Vein endothelial cell (primary cell): ENCODE measurements at places on chromosomes 4 and X. TPM values are rescaled to one million over a fixed set of nuclear protein-coding genes. Genes with fewer than 3 reads are reported as not detected.

Gene HOPX
- 10.5 and 20.6 TPM in 2 replicates for total RNA-seq

Gene TRO
- total RNA-seq = 2.9 and 4.5 TPM in 2 replicates

Gene PRDM8
- total RNA-seq = 0.65 and 0.76 TPM in 2 replicates

Gene CFI
- total RNA-seq = 47.0 and 48.1 TPM in 2 replicates

Gene RNF128
- total RNA-seq = 0.38 TPM in 1 of 2 replicates, not detected in the other

Gene DCHS2
- 0.19 TPM in 1 of 2 replicates, not detected in the other for total RNA-seq

Gene NIPAL1
- total RNA-seq = 0.65 and 1.1 TPM in 2 replicates

Gene GLRA3
- total RNA-seq = not detected in 2 replicates

Gene NAT8L
- under 0.01 TPM in 2 replicates for total RNA-seq

Gene ZMAT1
- 2.4 and 2.9 TPM in 2 replicates for total RNA-seq

Gene ARMCX1
- 23.8 and 26.2 TPM in 2 replicates for total RNA-seq

Gene SLC38A5
- 10.1 and 44.5 TPM in 2 replicates for total RNA-seq

Gene KIAA1210
- total RNA-seq = not detected in 2 replicates

Gene TMEM187
- 1.9 and 8.2 TPM in 2 replicates for total RNA-seq

Gene USP17L21
- total RNA-seq = not detected in 2 replicates

Gene F11
- total RNA-seq = not detected in 2 replicates

Gene KLF8
- total RNA-seq = 0.65 and 1.4 TPM in 2 replicates

Gene TRIM61
- total RNA-seq = not detected in 2 replicates

Gene CDS1
- total RNA-seq = 0.10 TPM in 1 of 2 replicates, not detected in the other
